ENCODE measurements at places on chromosomes 7 and 10.

DNA sequence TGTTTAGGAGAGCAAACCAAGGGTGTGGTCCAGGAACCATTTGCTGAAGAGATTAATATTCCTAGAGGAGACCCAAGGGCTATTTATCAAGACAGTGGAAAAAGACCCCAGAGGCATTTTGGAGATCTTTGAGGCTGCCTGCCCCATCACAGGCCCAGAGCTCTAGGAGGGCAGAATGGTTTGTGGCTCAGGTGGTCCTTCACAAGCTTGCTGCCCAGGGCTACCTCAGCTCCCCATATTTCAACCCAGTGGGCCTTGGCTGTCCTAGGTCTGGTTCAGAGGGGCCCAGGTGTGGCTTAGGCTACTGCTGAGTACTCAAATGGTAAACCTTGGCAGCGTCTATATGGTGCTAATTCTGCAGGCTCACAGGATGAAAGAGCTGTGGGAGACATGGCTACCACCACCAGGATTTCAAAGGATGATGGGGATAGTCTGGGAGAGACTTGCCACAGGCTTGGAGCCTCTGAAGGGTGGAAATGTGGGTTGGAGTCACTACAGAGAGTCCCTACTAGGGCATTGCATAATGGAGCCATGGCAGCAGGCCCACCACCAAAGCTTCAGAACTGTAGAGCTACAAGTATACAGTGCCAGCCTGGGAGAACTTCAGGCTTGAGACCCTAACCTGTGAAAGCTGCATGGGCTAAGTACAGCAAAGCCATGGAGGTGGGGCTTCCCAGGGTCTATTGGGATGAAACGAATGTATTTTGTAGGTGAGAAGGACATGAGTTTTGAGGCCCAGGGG, 24.3 kb downstream of the PTEN start:
- no peak for DNase-seq

GRCh38 chr10:105070952-105071351, 429.9 kb downstream of the SORCS3 start:
- DNase-seq: no peak

- no peak for DNase-seq
Measured at GRCh38 chr10:34585422-34586112, 229.5 kb downstream of the PARD3 start.

DNA sequence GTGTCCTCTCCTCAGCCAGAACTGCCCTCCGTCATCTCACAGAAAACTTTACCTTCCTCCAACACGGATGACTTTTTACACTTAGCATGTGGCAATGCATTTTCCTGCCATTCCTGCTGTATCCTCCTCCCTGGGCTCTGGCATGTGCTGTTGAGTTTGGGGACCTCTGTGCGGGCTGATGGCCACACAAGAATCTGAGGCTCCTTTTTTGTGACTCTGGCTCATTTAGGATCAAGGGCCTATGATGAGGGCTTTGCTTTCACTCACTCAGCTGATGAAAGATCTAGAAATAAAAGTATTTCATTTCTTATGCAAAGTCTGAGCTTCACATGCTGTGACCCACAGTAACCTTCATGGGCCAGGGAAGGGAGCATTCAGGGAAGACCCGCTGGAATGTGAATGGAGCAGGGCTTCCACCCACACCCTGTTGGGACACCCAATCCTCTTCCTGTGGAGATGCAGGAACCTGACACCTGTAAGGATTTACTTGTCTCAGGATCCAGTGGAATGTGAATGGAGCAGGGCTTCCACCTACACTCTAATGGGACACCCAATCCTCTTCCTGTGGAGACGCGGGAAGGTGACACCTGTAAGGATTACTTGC, 500.3 kb upstream of the MKI67 start:
- no peak for DNase-seq

DNA sequence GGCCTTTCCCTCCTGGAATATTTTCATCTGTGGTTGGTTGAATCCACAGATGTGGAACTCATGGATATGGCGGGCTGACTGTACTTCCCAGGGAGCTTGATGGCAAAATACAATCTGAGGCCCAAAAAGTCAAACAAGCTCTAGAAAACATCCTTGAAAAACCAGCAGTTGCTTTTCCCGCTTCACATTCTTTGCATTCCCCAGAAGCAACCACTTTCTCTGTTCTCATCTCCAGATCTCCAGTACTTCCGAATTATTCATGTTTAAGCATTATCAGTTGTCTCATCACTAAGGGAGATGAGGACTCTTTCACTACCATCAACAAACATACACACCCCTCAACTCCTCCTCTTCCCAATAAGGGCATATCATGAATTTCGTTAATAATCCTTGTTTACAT, 55.3 kb downstream of the KIF5B start:
- no peak for DNase-seq

DNA sequence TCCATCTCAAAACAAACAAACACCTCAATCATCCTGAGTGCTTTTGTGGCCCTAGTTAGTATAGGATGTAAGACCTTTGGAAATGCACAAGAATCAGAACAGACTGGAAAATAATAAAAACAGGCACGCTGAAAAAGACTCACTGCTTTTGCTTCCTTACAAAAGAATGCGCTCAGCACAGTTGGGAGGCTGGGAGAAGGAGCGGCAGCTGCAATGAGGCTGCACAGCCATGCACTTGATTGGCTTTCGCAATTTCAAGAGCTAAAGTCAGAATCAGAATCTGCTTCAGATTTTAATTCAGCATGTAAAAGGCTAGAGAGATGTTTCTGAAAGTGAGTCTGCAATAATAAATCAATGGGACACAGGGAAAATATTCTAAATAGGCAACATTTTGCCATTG, 97.2 kb downstream of the FRMD4A start:
- no peak for DNase-seq

GRCh38 chr10:1596482-1597099, 140.7 kb downstream of the ADARB2 start:
- DNase-seq: no peak

DNA sequence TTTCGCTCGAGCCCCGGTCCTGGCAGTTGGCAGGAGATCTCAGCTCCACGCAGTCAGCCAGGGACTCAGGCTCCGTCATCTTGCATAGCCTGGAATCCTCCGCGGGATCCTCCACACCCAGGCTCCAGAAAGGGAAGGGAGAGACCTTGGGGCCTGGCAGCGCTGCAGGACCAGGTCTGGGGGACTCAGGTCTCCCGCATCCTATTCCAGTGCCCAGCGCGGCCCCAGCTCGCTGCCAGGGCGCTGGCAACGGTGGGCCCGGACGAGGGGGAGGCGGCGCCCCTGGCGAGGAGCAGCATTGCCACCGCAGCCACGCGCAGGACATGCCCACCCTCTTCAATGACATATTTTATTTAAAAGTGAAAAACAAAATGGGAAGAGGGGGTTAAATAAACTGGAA, 83.4 kb downstream of the LANCL2 start:
- DNase-seq: no peak

GRCh38 chr7:106820321-106821217, 44.5 kb upstream of the PIK3CG start:
- DNase-seq: no peak

- DNase-seq: no peak
Measured at GRCh38 chr10:120584786-120585185, 127.8 kb downstream of the PLPP4 start.

- no peak for DNase-seq
Measured at GRCh38 chr7:150481186-150481920, 30.9 kb downstream of the GIMAP8 start.

GRCh38 chr10:10223131-10223530, 794.5 kb upstream of the CELF2 start:
- DNase-seq: no peak

GRCh38 chr7:142150356-142150755, 38.8 kb downstream of the MGAM2 start:
- no peak for DNase-seq

- DNase-seq: no peak
Measured at GRCh38 chr7:114255404-114255841, 159.2 kb upstream of the FOXP2 start.

DNA sequence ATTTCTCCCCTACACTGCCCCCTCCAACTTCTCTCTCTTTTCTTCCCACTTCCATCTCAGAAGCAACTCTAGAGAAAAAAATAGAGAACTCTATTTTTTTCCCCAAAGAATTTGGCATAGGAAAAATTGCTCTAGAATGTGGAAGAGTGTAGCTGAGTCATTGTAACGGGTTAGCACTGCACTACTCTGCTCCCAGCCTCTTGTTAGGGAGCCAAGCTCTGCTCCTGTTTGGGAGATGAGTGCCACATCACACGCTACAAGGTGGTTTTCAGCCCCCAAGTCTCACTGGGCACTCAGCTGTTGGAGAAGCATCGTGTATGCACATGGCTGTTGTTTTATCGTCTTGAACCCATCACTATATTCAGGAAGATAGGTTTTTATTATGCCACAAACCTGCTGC, 136.4 kb downstream of the BMPER start:
- DNase-seq: no peak

GRCh38 chr10:119762805-119763798, 37.3 kb downstream of the INPP5F start:
- no peak for DNase-seq

- DNase-seq: peak; percentile 37
Measured at GRCh38 chr10:132570771-132571649, 33.4 kb downstream of the INPP5A start.

DNA sequence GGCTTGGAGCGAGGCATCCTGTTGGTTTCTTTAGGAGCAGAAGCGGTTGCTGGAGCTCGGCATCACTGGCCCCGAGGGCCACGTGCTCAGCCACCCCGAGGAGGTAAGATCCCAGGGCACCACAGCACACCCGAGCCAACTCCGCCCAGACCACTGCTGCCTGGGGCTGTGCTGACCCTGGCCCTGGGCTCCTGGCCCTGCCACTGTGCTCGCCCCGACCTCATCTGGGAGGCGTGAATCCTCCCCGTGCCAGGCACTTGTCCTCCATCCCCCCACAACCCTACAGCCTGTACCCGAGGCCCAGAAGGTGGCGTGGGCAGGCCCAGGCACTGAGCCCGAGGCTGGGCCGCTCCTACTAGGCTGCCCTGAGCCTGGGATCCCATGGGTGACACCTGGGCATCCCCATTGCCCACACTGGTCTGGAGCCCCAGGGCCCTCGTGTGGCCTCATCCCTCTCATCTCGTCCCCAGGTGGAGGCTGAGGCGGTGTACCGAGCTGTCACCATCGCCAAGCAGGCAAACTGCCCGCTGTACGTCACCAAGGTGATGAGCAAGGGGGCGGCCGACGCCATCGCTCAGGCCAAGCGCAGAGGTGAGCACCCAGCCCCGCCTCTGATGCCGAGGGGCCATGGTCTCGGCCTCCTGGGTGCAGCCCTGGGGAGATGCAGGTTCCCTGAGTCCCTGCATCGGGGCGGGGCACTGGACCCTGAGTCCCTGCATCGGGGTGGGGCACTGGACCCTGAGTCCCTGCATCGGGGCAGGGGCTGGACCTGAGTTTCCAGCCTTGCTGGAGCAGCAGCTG, 11.8 kb downstream of the DPYSL4 start:
- DNase-seq: no peak

DNA sequence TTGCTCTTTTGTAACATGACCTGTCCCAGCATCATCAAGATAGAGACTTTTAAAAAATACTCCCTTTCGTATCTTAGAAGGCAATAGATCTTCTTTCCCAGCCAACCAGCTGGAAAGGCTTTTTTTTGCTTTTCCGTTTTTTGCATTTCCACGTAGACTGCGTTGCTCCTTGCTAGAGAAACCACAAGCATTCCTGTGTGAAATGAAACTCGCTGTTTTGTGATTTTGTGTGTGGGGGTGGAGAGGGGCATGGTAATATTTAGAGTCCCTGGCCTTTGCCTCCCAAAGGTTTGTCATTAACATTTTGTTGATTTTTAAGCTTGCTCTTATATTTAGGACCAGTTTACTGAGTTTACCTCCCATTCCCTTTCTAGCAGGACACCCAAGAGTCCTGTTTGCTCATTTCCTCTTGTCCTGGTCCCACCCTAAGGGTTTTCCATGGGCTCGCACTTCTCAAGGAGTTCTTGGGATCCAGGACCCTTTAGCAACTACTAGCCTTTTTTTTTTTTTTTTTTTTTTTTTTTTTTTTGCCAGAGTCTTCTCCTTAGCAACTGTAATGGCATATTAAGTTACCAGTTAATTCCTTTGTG, 243.6 kb downstream of the BICC1 start:
- DNase-seq: no peak

- DNase-seq: no peak
Measured at GRCh38 chr10:55742487-55742886, 618.6 kb downstream of the ZWINT start.

Measured in epithelial cell of prostate (primary cell).